ENCODE measurements at places on chromosomes 11 and 22.

GRCh38 chr11:86773513-86774252 lies 26.7 kb upstream of the PRSS23 start:
- DNase-seq: no peak

DNA sequence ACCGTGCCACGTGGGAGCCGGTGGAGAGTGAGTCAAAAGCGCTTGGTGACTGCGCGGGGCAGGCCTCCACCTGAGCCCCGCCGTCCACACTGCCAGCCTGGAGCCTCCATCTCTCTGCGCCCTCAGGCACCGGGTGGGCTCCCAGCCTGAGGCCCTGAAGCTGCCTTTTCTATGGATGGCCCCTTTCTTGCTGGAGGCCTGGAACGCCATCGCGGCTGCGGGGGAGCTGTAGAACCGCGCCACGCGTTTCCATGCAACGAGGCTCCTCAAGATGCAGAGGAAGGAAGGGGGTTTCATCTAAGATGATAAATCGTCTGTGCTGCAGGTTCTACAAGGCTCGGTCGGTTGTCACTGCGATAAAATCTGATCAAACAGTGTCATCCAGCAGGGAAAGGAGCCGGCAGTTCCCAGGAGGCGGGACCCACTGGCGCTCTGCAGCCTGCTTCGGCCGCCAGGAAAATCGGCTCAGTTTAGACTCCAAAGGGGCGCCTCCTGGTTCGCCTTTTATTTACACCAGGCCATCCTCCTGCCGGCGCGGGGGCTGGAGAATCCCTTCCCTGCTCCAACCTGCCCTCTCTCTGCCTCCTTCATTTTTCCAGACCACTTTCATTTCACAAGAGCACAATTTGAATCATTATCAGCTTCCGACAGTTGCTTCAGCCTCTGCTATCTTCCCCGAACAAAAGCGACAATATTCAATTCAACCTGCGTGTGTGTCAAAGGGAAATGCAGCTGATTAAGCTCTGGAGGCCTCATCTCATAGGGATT lies 624.4 kb downstream of the BRD1 start:
- no peak for DNase-seq

- DNase-seq: no peak
These were observed 16.1 kb downstream of the TUB start for GRCh38 chr11:8097062-8097461.

DNA sequence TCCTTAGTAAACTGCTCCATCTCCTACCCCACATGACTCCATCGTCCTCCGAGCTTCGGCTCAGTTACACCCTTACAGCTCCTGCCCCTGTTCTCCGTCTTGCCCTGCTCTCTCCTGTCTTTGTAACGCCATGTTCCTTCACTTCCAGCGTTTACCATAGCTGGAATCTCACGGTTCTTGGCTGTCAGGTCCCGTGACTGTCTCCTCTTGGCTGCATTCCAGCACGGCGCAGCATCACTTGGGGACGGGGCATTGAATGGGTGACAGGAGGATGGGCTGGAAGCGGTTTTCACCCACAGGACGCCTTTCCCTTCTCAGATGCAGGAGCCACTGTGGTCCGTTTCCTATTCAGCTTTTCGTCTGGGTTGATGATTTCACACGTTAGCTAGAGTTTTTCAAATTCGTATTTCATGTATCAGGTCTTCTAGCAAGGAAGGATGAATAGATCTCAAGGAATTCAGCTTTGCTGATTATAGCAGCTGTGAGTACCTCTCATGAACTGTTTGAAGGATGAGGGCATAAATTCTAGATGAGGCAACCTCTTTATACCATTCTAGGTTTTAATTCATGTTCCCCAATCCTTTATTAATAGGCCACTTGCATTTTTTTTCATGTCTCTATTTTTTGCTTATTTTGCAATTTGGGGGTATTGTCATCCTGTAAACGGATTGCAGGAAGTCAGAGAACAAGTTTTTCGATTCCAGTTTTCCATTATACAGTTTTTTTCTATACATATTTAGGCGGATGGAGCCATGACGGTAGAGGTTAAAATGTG lies 29.1 kb downstream of the ZBED4 start:
- no peak for DNase-seq

GRCh38 chr11:125062931-125063428 lies at the start of gene SLC37A2:
Gene SLC37A2, plus strand, starts transcription at chr11:125063305. Its CDS starts 63 bp downstream, at chr11:125063368.
- DNase-seq: peak; percentile 28

GRCh38 chr11:100930185-100930778 lies 199.3 kb downstream of the PGR start:
- no peak for DNase-seq

DNA sequence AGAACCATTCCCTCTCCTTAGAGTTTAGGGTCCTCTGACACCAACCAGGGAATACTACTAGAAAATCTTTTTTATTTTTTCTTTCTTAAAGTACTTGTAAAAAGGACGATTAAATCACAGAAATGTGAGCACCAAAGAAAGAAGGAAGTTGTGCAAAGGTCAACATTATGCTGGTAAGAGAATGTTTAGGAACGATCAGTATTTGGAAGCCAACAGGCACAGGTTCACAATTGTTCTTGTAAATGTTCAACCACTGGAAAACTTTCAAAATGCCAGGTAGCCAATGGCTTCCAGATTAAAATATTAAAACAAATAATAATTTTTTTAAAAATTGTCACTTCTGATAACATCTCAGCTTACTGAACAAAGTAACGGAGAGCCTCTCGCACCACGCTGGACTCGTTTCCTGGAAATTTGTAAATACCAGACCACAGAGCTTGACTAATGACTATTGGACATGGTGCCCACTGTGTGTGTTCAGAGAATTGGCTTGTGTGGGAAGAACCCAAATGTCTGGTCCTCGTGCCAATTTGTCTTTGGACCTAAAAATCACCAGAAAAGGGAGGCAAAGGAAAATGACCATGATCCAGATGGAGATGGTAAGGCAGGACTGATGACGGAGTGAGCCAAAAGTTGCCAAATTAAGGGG lies 20.8 kb downstream of the COMMD9 start:
- DNase-seq: no peak

- DNase-seq: no peak
These were observed 379 bp upstream of the BRMS1 start for GRCh38 chr11:66345316-66345649.

GRCh38 chr22:36797911-36798673 lies 18.7 kb downstream of the PVALB start:
- no peak for DNase-seq

DNA sequence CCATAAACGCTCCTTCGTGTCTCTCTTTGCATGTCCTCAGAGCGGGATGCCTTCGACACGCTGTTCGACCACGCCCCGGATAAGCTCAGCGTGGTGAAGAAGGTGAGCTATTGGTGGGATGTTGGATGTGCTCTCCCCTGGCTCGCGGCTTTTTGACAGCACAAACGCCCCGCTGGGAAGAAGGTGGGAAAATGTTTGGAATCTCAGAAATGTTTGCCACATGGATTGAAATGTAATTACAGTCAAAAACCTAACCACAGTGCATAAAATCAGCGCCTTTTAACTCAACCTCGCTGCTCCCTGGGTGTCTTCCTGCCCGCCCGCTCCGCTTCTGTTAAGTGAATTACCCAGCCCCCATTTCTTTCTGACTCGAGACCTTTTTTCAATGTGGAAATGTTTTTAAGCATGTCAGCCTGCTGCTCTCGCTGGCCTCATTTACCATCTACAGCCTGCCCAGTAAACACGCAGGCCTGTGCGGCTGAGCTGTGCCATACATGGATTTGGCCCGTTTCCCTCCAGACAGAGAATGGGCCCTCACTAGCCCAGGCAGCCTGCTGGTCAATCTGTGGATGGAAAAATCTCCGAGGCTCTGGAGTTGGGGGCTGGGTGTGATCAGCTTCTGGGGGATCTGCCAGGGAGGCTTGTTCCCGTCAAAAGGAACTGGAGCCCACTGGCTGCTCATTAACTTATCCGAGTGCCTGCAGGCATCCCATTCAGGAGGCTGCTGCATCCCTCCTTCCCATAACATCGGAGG lies 32.7 kb upstream of the PARVG start:
- no peak for DNase-seq

DNA sequence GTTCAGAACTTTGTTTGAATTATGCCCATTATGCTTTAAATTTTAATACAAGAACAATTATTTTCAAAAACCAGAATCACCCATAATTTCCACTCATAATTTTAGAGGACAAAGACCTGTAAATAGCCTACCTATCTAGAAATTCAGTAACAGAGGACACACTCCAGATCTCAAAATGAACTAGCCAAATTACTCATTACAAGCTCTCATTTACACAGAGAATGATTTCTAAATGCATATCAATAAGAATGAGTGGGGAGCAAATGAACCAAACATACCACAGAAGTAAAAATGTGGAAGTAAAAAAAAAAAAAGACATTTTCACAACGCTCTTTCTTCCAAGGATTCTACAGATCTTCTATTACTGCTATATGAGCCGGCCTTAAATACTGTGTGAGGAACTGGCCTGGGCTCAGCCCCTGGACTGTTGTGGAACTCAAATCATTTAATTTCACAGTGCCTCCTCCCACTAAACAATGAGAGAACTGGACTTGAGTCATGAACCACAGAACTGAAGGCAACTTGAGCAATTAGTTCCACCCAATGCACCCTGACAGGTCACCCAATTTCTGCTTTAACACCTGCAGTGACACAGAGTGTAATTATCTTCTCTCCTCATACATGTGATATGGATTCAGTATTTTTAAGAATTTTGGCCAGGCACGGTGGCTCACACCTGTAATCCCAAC lies 8.0 kb downstream of the MRTFA start:
- DNase-seq: no peak

GRCh38 chr11:7239877-7240276 lies 11.8 kb upstream of the SYT9 start:
- no peak for DNase-seq

DNA sequence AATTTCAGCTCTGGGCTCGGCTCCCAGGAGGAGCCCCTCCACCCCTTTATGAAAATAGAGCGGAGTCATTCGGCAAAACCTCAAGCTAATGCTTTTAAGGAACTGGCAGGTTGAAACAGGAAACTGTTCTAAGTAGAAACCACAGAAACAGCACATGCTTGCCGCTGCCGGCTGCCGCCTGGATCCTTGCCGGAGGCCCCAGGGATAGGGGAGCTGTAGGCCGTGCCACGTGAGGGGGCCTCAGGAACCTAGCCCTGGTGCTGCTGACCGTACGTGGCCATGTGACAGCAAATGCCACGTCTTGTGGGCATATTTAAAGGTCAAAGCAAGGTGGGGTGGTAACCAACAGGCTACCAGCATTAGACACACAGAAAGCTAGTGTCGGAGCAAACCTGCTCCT lies 77.9 kb upstream of the TIMP3 start:
- DNase-seq: no peak

GRCh38 chr11:108734956-108735559 lies 70.2 kb downstream of the DDX10 start:
- DNase-seq: no peak

- no peak for DNase-seq
These were observed 306.1 kb downstream of the C11orf87 start for GRCh38 chr11:109728056-109728455.

DNA sequence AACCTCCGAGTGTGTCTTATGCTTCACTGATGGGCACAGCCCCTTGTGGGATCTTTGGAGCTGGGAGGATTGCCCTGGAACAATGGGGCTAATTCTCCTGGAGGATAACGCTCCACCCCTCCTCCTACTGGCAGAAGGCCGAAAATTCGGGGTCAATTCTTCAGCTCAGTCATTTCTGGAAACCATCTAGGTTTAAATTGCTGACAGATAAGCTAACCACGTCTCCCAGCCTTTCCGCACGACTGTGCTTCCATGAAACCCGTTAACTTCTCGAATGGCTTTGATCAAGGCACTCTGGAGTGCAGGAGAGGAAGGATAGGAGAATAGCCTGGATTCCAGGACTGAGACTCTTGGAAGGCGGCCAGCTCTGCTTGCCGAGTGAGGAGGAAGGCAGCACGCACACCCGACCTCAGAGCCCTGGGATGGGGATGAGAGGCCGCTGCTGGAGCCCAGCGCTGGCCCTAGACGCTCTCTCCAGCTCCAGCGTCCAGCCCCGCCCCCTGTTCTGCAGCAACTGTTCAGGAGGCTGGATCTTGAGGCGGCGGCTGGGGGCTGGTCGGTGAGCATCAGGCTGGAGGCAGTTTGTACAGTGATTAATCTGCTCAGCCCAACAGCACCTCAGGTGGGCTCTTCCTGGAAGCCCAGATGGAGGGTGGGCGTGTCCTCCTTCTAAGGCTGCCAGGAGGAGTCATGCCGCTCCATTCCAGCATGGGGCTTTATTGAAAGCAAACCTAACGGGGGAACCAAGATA lies 176.7 kb upstream of the NCAM1 start:
- DNase-seq: no peak

- DNase-seq: no peak
These were observed 72.4 kb upstream of the BIRC3 start for GRCh38 chr11:102244681-102245409.

DNA sequence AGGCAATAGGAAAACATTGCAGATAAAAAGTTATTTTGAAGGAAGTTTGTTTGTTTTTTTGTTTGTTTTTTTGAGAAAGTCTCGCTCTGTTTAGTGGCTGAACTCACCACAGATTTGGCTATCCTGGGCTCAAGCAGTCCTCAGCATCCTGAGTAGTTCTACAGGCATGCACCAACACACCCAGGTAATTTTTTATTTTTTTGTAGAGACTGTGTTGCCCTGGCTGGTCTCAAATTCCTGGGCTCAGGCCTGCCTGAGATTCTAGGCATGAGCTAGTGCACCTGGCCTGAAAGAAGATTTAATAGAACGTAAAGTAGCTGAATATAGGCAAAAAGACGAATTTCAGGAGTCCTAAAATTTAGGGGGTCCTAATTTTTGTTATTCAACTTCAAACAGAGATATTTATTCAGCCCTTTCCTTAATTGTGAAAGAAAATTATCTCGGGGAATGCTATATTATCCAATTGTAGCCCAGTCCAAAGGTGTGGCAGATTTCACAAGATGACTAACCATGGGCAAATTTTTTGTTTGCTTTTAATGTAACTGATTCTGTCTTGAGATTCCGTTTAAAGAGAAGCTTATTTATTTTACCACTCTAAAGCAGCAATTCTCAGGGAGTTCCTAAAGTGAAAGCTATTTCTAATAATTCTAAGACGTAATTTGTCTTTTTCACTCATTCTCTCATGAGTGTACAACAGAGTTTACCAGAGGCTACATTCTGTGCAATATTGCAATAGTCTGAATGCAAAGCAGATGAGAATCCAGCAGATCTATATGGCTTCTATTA lies 940 bp downstream of the IL18 start:
- no peak for DNase-seq

- no peak for DNase-seq
These were observed at the start of gene CSRP3 for GRCh38 chr11:19201737-19202605. Gene CSRP3, minus strand, starts transcription at chr11:19201983. Its CDS starts 9,535 bp downstream, at chr11:19192448.

- DNase-seq: no peak
These were observed 50.8 kb downstream of the PISD start for GRCh38 chr22:31611061-31611760.

- DNase-seq: no peak
These were observed 17.8 kb downstream of the PRR5 start for GRCh38 chr22:44719586-44720368.

- DNase-seq: no peak
These were observed 7.8 kb downstream of the PHOX2A start for GRCh38 chr11:72236083-72236697.

DNA sequence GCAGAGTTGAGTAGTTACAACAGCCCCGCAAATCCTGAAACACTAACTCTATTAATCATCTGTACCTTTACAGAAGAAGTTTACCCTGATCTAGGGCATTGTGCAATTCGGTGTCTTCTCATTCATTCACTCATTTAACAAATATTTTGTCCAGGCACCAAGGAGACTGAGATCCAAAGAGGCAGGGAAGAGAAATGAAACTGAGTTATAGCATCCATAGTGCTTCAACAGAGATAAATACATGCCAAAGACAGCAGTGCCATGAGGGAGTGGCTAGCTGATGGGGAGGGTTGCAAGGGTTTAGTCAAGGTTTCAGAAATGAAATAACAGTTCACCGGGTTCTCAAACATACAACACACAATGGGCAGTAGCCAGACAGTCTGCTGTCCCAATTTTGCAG lies 40.2 kb upstream of the MTNR1B start:
- no peak for DNase-seq

- no peak for DNase-seq
These were observed 22.3 kb downstream of the DDX6 start for GRCh38 chr11:118768690-118769089.
